ENCODE measurements at places on chromosomes 5 and 9.

- DNase-seq, result no peak
These were observed 14.5 kb downstream of the EDIL3 start for GRCh38 chr5:84370176-84370575.

DNA sequence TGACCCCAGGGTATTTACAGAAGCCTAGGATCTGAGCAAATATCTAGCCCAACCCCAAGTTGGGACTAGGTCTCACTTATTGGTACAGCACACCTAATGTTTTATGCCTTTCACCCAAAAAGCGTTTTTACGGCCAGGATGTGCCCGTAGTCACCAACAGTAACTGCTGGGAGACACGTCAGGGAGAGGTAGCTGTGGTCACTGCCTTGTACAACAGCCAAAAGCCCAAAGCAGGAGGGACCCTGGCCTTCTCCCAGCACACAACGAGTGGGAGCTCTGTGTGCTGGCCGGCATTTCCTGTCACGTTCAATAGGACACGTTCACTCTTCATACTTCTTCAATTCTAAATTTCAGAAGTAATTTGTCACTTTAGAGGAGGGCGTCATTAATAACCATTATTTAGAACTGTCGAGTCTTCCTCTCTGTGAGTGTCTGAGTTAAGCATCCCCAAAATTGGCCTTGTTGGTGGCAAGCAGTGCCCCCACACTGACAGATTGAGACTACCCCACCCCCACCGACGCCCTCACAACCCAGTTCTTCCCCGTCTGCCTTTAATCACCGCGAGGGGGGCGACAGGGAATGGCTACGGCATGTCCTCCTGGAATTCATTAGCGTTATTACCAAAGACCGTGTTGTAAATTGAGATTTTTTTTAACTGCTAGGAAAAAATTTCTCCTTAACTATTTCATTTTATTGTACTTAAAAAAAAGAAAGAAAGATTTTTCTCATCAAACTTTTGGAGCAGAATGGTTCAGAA, 80.7 kb downstream of the MVB12B start:
- no peak for DNase-seq

GRCh38 chr5:173670130-173670651, 53.7 kb upstream of the BOD1 start:
- DNase-seq, result no peak

DNA sequence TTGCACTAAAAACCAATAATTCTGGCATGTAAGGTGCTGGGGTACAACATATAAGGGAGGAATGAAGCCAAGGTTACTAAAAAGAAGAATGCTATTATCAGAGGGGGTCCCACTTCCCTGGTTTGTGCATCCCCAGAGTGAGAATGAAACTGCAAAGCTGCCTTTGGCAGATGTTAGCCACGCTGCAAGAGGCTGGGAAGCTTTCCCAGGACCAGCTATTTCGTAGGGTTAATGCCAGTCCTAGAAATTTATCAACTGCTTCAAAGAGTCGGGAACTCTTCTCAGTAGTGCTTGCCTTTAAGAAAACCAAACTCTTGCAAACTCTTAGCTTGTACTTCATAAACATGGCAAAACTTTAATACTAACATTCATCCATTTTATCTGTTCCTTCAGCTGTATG, 87.5 kb upstream of the NR5A1 start:
- no peak for DNase-seq

GRCh38 chr5:122723606-122724352, 51.1 kb upstream of the SNX2 start:
- no peak for DNase-seq

- DNase-seq, result no peak
These were observed 16.4 kb upstream of the PPP1R26 start for GRCh38 chr9:135463140-135463539.

DNA sequence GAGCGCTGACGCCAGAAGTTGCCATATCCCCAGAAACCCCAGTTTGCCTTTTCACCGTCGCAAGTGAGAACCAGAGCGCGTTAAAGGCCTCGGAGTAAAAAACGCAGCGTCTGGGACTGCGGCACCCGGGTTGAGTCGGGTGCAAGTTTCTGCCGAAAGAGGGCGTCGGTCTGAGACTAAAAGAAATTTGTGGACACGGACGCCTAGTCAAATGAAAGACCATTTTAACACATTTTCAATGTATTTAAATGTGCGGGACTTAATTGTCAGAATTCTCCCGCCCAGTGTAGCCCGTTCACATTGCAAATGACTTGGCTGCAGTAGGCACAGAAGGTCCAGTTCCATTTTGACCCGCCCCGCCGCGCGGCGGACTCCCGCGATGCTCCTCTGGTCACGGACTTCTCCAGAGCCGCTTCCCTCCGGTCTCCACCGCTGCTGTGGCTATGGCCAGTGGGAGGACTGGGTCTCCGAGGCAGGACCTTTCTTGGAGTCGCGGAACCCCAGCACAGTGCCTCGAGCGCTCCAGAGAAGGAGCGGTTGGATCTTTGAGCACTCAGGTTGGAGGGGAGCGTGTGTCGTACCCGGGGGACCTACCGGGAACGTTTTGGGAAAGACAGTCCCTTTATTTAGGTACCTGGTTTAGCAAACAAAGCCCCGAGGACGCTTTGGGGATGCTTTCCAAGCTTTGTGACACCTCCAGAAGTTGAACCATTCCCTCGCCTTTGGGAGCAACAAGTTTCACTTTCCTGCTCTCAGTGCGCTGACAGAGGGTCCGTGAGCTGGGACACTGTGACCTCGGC, 1.2 kb upstream of the NPR3 start:
- peak; percentile 4 for DNase-seq

GRCh38 chr5:88487066-88487465, 218.4 kb upstream of the TMEM161B start:
- DNase-seq, result no peak

- peak; percentile 88 for DNase-seq
These were observed 2.0 kb downstream of the ST8SIA4 start for GRCh38 chr5:100900796-100901781.

- DNase-seq, result no peak
These were observed 275.7 kb upstream of the KIF2A start for GRCh38 chr5:62030326-62030725.

DNA sequence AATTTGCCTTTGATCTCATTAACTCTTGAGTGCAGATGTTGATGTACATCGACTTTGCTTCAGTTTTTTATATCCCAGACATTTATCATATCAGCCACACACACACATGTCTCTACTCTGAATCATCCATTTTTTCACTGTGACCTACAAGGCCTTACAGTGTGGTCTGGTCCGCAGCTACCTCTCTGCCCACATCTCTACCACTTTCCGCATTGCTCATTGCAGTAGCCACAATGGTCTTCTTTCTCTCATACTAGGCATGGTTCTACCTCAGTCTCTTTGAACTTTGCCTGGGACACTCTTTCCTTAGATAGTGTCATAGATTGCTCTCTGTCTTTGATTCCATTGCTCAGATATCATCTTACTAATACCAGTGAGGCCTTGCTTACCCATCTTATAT, 87.9 kb upstream of the FSD1L start:
- DNase-seq, result no peak

- peak; percentile 19 for DNase-seq
These were observed 1.3 kb upstream of the IL3 start for GRCh38 chr5:132059043-132059695.

DNA sequence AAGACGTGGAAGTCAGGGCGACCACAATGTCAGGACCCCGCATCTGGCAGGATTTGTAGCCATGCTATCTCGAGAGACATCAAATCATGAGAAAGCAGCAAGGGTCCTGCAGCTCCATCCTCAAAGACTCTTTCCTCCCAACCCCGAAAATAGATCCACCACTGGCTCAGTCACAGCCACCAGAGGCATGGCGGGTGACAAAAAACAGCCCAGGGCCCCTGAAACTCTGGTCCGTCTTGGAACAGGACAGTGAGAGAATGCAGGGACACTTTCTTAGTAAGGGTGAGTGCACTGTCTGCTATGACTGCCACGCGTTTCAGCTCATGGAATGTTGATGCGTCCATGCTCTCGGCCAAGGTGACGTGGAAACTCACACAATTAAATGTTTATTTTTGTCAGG, 220.9 kb downstream of the IRX2 start:
- no peak for DNase-seq

GRCh38 chr5:74105126-74105780, 479.3 kb downstream of the ARHGEF28 start:
- DNase-seq, result no peak

- DNase-seq, result no peak
These were observed at the start of gene GGTA1 for GRCh38 chr9:121499427-121500164. GGTA1 (minus strand) TSS chr9:121499844; CDS start chr9:121467922, 31,922 bp downstream.

DNA sequence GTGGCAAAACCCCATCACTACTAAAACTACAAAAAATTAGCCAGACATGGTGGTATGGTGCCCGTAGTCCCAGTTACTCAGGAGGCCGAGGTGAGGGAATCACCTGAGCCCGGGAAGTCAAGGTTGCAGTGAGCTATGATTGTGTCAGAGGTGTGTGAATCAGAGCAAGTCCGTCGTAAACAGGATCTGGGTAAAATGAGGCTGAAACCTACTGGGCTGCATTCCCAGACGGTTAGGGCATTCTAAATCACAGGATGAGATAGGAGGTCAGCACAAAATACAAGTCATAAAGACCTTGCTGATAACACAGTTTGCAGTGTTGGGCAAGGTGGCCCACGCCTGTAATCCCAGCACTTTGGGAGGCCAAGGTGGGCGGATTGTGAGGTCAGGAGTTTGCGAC, 1.9 kb upstream of the CLTB start:
- DNase-seq, result no peak

GRCh38 chr5:104526866-104527265, 964.3 kb upstream of the NUDT12 start:
- no peak for DNase-seq

- no peak for DNase-seq
These were observed 186.4 kb downstream of the CDK5RAP2 start for GRCh38 chr9:120393386-120394057.

DNA sequence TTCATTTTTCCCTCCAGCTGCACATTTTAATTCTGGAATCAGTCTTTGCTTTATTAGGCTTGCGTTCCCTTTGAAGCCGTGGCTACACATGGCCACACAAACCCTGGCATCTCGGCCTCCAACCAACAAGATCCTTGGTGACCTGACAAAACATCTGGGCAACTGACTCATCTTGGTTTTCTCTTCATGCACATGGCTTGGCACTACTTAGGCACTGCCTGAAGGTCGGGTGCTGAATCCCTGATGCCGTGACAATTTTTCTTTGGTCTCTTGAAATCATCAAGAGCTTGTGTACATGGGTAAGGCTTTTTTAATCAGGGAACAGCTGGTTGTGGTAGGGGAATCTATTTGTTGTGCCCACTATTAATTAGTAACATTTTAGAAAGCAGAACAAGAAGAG, 16.0 kb upstream of the PAPPA start:
- no peak for DNase-seq

DNA sequence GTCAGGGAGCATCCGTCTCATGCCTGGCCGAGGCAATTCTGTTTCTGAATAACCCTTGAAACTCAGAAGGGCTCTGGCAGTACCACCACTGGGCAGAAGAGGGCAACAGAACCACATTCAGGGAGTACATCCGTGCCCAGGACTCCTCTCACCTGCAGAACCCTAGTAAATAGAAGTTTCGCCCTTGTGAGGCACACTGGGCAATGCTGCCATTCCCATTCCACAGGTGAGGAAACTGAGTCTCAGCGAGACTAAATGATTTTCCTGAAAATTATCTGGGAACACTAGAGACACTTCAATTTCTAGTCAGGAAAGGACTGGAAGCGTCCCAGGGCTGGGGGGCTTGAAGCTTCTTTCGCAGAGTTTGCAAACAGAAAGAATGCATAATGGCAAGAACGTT, 74.7 kb downstream of the FGF1 start:
- peak; percentile 64 for DNase-seq

- DNase-seq, result no peak
These were observed 52.5 kb downstream of the ZFAND5 start for GRCh38 chr9:72312386-72312987.

GRCh38 chr5:180173875-180174586, 35.0 kb downstream of the RASGEF1C start:
- no peak for DNase-seq

GRCh38 chr9:70566751-70567150, 152.3 kb upstream of the KLF9 start:
- DNase-seq, result no peak

DNA sequence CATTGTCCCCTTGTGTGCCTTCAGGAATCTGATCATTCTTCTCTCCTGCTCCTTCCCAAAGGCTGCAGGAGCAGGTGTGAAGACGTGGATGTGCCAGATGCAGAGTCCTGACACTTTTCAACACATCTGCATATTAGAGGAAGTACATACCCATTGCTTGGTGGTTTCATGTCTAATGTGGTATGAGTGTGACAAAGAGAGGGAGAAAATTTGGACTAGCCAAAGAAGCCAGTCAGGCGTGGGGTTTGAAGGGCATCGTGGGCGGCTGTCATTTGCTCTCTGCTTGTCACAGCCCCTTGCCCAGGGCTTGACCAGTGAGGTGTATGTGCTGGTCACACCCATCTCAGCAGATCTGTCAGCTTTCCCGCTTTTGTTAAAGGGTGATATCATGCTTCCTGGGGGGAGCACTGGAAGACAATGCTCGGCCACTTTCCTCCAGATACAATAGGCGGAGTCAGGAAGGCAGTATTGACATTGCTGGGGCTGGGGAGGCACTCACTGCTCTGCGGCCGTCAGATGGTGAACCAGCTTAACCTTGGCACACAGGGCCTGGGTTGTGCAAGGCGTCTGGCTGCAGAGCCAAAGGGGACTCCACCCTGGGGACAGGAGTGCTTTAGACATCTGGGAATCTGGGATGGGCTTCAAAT, 8.6 kb downstream of the TEK start:
- DNase-seq, result no peak

DNA sequence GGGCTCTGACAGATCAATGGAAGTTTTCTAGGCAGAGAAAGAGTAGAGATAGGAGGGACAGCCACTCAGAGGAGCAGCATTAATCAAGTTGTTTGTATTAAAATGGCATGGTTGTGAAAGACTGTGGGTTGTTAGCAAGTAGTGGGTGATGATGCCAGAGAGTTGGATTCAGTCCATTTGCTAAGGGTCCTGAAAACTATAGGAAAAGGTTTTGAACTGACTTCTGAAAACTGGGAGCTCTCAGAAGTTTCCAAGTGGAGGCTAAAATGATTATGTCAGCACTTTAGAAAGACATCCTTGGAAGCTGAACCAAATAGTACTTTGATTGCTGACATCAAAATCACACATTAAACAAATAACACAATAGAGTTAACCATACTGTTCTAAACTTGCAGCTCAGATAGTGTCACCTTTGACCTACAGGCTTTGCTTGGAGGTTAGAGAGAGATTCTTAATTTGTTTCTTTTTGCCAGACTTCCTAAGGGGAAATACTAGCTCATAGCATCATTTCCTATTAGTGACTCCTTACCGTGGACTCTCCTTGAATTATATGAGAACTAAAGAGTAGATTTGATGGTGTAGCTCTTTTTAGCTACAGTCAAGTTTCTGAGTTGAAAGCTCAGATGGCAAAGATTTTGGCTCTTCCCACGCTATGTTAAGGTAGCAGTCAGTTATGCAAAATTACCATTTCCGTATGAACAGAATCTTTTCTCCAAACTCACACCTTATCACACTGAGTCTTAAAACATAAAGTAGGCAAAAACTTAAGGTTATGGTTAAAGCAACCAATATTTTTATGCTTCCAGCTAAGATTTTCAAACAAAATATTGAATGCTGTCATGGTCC, 277.1 kb downstream of the NR3C1 start:
- DNase-seq, result no peak

All from activated CD4-positive, alpha-beta T cell treated with anti-CD3 and anti-CD28 coated beads, Interleukin-2, amount 50 U/mL, for 1 hour (primary cell).